ENCODE measurements at places on chromosomes 3 and 15.

- ATAC-seq: no peak
These were observed 220.3 kb upstream of the ATP10A start for GRCh38 chr15:26083457-26083856.

GRCh38 chr3:120143676-120144075 lies 49.4 kb upstream of the GSK3B start:
- no peak for ATAC-seq

DNA sequence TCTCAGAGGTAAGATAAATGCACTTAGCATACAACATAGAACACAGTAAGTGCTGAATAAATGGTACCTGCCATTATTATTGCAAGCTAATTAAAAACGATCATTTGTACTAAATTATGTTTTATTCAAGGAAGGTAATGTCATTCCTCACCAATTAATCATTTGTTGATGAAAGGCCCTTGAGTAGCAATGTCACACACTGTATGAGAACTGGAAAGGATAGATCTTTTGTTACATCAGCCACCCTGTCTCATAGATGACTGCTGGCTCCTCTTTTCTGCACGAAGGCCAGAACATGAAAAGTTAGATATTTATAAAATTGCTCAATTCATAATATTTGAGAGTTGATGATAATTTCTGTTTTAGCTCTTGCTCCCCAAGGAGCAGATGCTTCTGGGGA lies 415.4 kb downstream of the RBMS3 start:
- ATAC-seq: no peak

- no peak for ATAC-seq
These were observed 356.2 kb downstream of the RBMS3 start for GRCh38 chr3:29637068-29637467.

DNA sequence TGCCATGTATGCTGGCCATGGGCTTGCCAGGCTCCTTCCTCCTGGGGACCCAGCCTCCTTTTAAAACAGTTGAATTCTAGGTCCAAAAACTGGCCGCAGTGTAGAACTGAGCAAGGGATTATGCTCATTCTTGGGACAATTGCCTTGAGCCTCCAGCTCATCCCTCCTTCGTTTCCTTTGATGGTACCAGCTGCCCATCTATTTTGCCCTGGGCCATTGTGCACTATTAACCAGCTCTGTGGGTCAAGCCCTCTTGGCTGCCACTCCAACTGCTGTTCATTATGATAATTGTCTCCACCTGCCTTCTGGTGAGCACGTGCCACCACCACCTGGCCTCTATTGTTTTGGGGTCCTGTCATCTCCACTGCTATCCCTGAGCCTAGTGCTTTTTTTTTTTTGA lies 75.8 kb upstream of the SYN2 start:
- no peak for ATAC-seq
